ENCODE measurements at places on chromosomes 11 and 22. TPM values are rescaled to one million over a fixed set of nuclear protein-coding genes. Genes with fewer than 3 reads are reported as not detected.

GRCh38 chr11:112656772-112657428 lies 304.3 kb upstream of the NCAM1 start:
- peak; percentile 86 for DNase-seq

- peak; percentile 2 for DNase-seq
Measured at GRCh38 chr11:30984442-30984816, 385.1 kb downstream of the DCDC1 start.

DNA sequence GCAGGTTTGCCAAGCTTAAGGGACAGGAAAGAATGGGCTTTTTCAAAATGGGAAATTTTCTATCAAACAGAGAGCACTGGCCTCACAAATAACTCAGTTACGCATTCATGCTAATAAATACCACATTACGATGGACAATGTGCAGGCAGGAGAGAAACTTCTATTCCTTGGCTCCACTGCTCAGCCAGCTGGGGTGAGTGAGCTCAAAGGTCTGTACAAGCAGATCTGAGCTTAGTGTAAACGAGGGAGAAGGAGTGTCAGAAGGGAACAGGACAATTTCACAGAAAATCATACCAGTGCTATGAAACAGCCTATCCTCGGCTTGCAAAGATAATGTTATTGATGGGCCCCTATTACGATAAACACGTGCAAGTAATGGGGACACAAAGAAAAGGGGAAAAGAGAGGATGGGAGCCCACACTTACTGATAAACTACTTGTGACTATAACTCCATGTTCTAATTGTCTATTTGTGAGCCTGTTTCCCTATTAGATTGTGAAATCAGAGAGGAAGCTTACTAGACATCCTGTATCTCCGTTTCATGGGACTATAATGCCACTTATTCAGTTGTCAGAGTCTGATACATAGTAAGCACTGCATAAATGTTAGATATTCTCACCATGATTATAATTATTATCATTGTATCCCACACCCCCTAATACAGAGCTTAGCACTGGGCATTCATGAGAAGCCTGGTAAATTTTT lies 46.3 kb downstream of the AMOTL1 start:
- DNase-seq, result no peak

- DNase-seq, result peak; percentile 68
Measured at GRCh38 chr22:42169055-42169469, 38.5 kb upstream of the CYP2D6 start.

DNA sequence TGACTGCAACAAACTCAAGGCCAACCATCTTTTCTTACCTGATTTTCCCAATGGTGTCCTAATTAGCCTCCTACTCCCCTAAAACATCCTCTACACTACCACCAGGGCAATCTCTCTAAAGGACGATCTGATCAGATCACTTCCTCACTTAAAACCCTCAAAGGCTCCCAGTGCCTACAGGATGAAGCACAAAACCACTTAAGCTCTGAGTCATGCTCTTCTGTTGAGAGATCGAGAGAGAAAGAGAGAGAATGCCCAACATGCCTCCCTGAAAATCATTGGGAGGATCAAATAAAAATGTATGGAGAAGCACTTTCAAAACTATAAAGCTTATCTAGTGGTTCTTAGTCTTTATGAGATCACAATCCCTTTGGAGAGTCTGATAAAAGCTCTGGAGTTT lies 171.1 kb downstream of the CADM1 start:
- peak; percentile 75 for DNase-seq

- peak; percentile 10 for DNase-seq
Measured at GRCh38 chr11:30254307-30255298, 23.8 kb downstream of the FSHB start.

The OR5P2 gene
- total RNA-seq, result not detected

The OR9G4 gene
- not detected for total RNA-seq

DNA sequence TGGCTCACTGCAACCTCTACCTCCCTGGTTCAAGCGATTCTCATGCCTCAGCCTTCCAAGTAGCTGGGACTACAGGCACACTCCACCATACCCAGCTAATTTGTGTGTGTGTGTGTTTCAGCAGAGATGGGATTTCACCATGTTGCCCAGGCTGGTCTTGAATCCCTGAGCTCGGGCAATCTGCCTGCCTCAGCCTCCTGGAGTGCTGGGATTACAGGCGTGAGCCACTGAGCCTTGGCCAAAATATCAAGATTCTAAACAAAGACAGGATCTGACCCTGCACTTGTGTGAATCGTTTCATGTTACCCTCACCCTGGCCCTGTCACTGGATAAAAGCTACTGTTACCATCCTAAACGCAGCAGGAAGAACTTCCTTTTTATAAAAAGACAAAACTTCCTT lies 15.6 kb upstream of the THY1 start:
- DNase-seq, result no peak

GRCh38 chr22:26753125-26753862 lies 95.9 kb downstream of the MIAT start:
- DNase-seq, result no peak

GRCh38 chr11:130813196-130813595 lies 103.1 kb downstream of the SNX19 start:
- DNase-seq, result no peak

DNA sequence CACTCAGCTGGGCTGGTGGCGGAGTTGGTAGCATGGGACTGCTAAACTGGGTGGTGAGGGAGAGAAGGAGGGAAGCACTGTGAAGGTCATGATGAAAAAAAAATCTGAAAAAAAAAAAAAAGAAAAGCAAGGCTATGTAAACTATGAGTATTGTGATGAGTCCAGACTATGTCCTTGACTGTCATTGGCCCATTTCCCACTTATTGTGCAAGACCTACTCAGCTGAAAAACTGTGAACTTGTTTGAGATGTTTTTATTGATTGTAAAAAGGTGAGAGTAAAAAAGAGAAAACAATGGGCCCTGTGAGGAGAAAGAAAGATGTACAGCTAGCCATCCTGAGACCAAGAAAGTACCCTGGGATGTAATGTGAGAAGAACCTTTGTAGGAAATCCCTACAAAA lies 798.4 kb upstream of the TENM4 start:
- no peak for DNase-seq

DNA sequence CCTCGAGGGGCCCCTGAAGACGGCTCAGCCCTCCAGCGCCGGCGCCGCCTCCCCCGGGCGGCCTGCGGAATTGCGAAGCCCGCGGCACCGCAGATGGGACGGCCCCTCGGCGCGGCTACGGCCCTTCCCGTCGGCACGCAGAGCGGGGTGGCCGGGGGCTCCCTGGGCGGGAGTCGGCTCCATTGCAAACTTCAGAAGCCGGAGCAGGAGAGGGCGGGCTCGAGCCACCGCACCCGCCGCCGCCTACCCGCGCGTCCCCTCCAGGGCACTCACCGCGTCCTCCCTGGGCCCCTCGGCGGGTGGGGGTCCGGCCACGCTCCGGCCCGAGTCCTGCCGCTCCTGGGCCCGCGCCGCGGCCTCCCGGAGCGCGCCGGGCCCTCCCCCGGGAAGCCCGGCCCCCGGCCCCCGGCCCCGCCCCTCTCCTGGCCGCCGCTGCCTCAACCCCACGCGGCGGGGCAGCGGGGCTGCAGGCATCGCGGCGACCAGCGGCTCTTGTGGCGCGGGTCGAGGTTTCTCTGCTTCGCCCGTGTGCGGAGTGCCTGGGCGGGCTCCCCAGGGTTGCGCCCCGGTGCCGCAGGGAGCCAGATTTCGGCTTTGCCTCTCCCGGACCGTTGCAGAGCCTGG lies at the start of gene PACSIN3:
PACSIN3 (minus strand) TSS at position 359 of the 624 bp plus-strand sequence. CDS start 3,707 bp downstream, outside the sequence.
- DNase-seq, result peak; percentile 66

DNA sequence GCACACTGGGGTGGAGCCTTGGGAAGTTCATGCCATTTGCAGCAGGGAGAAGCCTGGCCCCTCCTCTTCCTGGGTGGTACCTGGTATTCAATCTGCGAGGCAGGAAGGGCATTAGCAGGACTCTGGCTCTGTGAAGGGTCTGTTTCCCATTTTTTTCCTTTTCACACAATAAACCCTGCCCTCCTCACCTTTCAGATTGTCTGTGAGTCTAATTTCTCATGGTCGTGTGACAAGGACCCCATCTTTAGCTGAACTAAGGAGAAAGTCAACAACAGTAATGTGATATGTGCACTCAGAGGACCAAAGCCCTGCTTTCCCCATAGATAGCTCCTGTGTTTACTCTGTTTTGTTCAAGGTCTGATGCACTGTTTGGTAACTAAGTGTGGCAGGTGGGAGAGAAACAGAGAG lies 26.6 kb upstream of the CASP4 start:
- DNase-seq, result no peak

GRCh38 chr11:13119941-13120520 lies 110.9 kb downstream of the RASSF10 start:
- DNase-seq, result peak; percentile 28

DNA sequence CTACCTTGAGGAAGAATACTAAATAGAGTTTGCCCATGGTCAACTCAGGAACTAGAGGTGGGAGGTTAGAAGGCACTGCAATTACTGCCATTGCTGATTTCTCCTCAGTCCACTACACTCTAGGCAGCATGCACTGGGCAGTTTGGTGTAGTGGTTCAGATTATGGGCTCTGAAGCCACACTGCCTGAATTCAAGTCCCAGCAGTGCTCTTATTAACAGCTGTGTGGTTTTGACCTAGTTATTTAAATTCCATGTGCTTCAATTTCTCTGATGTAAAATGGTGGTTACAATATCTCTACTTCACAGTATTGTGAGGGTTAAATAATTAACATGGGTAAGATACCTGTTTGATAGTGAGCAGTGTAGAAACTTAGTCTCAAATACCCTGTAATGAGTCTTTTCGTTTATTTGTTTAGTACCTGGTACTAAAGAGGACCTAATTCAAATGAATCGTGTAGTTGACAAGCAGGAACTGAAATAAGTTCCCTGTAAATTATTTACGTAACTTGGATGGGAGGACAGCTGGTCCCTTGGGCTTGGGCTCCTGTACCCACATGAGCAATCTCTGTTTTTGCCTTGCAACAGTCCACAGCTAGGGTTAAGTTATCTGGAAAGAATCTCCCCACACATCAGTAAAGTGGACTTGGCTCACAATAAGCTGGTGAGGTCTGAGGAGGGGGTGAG lies 17.8 kb downstream of the PRR5L start:
- no peak for DNase-seq

GRCh38 chr11:92297567-92298553 lies 73.2 kb downstream of the FAT3 start:
- DNase-seq, result no peak

The OR8G5 gene
- not detected for total RNA-seq

The RAB36 gene
- 1.0 TPM for total RNA-seq

The CD59 gene
- total RNA-seq, result 312 TPM

- DNase-seq, result peak; percentile 15
Measured at GRCh38 chr11:30585892-30586250, 282 bp downstream of the MPPED2 start.

DNA sequence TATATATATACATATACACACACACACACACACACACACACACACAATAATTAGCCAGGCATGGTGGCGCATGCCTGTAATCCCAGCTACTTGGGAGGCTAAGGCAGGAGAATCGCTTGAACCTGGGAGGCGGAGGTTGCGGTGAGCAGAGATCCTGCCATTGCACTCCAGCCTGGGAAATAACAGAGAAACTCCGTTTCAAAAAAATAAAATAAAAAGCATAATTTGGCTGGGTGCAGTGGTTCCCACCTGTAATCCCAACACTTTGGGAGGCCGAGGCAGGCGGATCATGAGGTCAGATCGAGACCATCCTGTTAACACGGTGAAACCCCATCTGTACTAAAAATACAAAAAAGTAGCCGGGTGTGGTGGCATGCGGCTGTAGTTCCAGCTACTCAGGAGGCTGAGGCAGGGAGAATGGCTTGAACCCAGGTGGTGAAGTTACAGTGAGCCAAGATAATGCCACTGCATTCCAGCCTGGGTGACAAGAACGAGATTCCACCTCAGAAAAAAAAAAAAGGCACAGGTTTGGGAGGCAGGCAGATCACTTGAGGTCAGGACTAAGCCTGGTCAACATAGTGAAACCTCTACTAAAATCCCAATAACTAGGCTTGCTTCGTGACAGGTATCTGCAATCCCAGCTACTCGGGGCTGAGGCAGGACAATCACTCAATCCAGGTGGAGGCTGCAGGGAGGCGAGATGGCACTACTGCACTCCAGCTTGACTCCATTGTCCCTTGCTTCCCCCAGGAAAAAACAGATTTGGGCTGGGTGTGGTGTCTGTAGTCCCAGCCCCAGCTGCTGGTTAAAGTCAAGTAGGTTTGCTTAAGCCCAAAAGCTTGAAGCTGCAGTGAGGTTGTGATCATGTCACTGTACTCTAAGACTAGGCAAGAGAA lies 11.8 kb upstream of the WDR74 start:
- DNase-seq, result peak; percentile 51

The RPL3 gene
- 2,060 TPM for total RNA-seq

- DNase-seq, result no peak
Measured at GRCh38 chr11:62402226-62402959, 16.4 kb upstream of the SCGB1A1 start.

The SCYL1 gene
- total RNA-seq, result 84.5 TPM

DNA sequence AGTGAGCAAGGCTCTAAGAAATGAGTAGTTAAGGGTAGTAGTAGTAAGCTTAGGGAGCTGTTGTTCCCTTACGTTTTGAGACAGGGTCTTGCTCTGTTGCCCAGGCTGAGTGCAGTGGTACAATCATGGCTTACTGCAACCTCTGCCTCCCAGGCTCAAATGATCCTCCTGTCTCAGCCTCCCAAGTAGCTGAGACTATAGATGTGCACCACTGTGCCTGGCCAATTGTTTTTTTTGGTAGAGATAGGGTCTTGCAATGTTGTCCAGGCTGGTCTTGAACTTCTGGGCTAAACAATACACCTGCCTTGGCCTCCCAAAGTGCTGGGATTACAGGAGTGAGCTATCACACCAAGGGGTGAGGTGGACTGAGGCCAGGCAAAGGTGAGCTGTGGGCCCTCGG lies 10.0 kb downstream of the SMIM38 start:
- DNase-seq, result no peak

DNA sequence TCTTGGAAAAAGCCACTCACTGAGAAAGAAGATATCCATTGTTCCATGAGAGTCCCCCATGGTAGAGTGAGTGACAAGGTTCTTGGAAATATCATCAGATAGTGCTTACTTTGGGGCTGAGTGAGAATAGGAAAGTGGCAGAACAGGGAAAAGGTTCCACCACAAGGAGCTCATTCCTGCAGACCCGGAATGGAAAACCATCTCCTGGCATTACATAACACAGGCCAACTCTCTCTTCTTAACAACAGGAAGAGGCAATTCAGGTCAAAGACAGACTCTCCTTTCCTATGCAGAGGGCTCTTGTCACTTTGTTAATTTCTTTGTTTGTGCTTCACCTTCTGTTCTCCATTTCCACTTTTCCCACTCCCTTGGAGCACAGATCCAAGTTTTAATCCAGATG lies 259.7 kb downstream of the KIRREL3 start:
- DNase-seq, result no peak

GRCh38 chr11:67732045-67732787 lies 57.8 kb upstream of the ALDH3B2 start:
- peak; percentile 66 for DNase-seq

The SCGB1D2 gene
- total RNA-seq, result not detected

The CECR2 gene
- 2.3 TPM for total RNA-seq

The TRIM51 gene
- total RNA-seq, result not detected

- DNase-seq, result no peak
Measured at GRCh38 chr11:131845255-131845654, 474.8 kb downstream of the NTM start.

- peak; percentile 14 for DNase-seq
Measured at GRCh38 chr11:43825217-43825816, 55.3 kb upstream of the ALKBH3 start.

GRCh38 chr11:74949753-74950137 lies 679 bp downstream of the SPCS2 start:
- no peak for DNase-seq

GRCh38 chr11:130189492-130190210 lies 30.1 kb downstream of the ST14 start:
- no peak for DNase-seq

All from Daoy (cell line).